Renal cortex interstitium (tissue), 15 donors: ENCODE measurements at places on chromosomes 3 and 15. TPM values are rescaled to one million over a fixed set of nuclear protein-coding genes. Genes with fewer than 3 reads are reported as not detected.

The NTRK3 gene
- 19.2 TPM for polyA plus RNA-seq

DNA sequence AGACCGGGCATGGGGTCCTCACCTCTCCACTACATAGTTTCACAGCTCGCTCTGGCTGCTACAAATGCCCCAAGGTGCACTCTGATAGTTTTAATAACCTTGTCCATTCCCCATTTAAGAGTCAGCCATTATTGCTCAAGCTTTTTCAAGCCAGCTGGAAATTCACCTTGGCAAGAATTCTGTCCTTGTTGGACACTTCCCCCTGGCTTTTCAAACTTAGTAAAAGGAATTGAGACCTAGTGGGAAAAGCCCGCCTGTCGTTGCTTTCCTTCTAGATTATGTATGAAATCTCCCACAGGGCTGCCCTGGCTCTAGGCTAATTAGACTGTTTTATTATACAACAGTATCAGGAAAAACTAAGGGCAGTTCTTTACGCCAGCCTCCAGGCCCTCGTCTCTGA is 293.7 kb upstream of the GADL1 start:
- DNase-seq: no peak

DNA sequence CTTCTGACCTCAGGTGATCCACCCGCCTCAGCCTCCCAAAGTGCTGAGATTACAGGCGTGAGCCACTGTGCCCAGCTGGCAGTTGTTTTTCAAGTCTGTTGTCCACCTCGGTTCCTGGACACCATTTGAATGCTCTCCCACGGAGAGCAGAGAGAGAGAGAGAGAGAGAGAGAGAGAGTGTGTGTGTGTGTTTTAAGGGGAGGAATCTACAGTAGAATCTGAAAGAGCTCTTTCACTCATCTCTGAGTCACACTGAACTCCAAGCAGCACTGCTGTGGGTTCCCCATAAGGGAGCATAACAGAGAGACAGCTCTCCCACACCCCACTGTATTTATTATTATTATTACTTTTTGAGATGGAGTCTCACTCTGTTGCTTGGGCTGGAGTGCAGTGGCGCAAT is 156.6 kb downstream of the RPLP1 start:
- no peak for DNase-seq

DNA sequence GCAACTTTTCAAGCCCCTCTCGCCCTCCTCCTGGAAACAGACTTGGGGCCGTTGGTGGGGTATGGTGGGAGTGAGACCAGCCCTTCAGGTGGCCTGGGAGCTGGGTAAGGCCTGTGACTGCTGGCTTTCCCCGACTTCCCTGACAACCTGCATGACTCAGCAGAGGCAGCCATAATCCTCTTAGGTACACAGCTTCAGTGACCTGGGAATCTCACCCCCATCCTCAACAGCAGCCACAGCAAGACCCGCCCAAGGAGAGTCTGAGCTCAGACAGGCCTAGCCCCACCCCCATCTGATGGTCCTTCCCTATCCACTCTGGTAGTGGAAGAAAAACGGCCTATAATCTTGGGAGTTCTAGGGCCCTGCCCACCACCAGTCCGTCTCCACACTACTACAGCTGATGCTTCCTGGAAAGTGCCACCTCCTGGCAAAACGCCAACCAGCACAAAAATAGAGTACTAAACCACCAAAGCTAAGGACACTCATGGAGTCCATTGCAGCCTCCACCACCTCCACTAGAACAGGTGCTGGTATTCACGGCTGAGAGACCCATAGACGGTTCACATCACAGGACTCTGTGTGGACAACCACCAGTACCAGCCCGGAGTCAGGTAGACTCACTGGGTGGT is 13.1 kb upstream of the SLC27A2 start:
- no peak for DNase-seq

DNA sequence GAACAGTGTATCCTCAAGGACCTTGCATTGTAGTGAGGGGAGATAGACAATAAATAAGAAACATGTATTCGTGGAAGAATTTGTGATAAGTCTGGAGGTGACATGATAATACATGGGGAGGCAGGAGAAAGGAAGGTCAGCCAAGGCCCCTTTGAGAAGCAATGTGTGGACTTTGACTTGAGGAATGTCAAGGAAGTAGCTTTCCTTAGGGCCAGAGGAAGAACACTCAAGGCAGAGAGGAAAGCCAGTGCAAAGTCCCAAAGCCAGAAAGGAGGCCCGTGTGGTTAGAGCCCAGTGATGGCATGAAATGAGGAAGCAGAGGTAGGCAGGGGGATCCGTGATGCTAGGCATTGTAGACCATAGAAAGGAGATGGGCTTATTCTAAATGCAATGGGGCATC is 192.2 kb downstream of the NR1D2 start:
- DNase-seq: no peak

- DNase-seq: no peak
These were observed 145.0 kb downstream of the LRRK1 start for GRCh38 chr15:101063891-101064794.

GRCh38 chr3:190554197-190554596 is 40.3 kb downstream of the IL1RAP start:
- no peak for DNase-seq

GRCh38 chr15:70033109-70033508 is 64.6 kb downstream of the TLE3 start:
- no peak for DNase-seq

DNA sequence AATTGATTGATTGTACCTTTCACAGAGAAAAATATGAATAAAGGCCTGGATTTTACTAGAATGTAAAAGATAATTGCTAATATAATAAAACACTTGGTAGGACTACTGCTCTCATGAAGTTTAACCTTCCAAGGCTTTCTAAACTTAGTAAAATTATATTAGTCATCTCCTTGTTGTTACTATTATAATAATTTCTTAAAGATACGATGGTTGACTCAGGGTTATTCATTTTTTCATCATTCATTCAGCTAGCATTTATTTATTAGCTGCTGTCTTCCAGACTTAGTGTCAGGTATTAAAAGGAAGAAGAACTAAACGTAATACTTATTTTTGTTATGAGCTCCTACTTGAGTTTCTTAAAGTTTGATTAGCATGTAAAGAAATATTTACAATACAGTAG is 771.6 kb upstream of the NR2F2 start:
- no peak for DNase-seq

DNA sequence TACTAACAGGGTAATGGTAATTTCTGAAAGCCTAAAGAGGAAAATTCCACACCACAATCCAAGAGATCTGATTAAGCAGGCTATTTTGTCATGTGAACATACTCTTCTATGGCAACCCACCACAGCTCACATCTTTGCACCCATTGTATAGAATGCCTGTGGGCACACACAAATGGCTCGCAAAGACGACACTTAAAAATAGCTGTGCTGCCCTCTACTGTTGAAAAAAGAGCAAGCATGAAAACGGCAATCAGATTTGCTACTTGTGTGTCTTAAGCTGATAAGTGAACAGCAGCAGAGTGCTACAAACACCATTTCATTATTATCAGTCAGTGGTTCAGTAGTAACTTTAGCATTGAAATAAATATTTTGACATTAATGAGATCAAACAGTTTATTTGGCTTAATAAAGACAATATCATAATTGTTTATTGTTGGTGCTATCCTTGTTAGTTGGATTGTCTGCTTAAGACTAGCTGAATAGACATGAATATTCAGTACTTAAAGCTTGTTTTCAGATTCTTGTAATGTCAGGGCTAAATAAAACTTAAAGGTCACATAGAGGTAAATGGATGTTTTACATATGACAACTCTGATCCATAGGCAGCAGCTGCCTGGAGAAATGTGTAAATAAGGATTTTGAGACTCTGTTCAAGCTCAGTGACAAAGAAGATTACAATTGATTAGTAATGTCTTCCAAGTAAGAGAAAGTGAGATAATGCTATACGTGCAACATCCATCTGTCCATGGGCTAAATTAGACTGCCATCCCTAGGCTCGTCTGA is 199.1 kb downstream of the LRRN1 start:
- peak; percentile 26 for DNase-seq

GRCh38 chr3:102712896-102713295 is 278.1 kb downstream of the ZPLD1 start:
- DNase-seq: no peak

DNA sequence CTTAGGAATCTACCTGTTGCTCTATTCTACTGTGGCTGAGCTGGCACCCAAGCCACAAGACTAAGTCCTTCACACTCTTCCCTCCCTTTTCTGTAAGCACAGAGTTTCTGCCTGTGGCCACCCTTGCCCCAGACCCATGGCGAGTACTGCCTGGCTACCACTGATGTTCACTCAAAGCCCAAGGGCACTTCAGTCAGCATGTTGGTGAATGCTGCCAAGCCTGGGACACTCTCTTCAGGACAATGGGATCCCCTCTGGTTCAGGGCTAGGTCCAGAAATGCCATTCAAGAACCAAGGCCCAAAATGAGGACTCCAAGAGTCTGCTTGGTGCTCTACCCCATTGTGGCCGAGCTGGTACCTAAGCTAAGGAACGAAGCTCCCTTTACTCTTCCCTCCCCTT is 184.2 kb downstream of the FGF12 start:
- no peak for DNase-seq

DNA sequence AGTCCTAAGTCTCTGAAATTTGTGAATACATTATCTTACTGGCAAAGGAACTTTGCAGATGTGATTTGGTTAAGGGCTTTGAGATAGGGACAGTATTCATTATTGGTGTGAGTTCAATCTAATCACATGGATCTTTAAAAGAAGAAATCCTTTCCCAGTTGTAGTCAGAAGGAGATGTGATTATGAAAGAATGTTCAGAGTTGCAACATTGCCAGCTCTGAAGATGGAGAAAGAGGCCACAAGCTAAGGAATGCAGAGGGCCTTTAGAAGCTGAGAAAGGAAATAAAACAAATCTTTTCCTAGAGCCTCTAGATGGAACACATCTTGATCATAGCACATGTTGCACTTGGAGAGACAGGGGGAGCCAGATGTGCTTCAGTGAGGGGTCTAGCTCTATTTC is 27.7 kb upstream of the SIAH2 start:
- no peak for DNase-seq

DNA sequence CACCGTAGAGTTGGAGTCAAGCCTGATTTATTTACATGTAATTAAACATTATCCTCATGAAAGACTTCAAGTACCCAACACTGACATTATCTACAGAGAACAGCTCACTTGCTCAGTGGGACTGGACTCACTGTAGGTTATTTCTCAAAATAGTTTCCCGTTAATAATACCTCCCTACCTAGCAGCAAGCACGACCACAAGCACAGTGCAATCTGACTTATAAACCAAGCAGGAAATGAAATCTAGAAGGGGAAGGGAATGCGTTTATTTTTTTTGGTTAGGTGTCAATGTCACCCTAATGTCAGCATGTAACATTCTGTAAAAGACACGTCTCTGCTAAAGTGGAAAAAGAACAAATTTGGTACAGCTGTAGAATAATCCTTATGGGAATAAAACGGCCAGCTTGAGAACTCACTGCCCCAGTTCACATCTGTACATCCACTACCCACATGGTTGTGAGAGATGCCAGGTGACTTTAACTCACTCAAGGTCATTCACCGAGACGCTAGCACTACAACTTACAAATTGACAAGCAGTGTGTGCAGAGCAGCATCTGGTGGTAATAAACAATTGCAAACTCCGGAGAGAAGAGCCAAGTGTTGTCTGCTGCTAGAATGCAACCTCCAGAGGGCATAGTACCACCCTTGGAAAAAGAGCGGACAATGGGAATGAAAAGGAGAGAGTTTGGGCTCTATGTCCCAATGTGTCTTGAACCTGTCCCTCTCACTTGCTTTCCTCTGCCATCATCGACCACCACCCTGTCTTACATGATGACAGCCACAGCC is 242.5 kb downstream of the CADPS start:
- DNase-seq: no peak

DNA sequence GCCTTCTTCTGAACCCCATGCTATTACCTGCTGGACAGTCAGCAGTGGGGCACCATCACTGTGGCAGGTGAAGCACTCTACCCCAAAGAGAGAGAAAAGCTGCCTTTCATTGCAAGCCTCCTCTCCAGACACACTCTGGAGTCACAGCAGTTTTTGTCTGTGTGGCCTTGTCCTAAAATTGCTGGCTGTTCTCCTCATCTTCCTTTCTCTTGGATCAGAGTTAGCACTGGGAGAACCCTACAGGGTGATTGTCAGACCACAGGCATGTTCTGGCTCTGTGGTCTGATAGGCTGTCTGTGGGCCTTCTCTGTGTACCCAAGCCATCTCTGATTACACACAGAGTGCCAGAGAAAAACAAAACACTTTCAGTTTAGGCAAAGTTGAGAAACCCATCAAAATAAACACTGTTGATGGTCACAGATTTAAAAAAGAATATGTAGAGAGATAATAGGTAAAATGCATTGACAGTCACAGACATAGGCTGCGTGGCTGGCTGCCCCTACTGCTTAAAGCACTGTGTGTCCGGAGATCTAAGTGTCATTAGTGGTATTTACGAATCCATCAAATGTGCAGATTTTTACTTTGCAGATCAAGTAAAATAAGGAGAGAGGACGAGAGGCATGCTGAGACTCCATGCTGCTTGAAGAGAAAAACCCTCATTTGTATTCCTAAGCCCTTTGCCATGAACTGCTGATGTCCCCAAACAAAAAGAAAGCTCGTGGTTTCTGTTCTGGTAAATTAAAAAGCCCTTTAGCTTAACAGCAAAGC is 689.9 kb downstream of the TUSC7 start:
- DNase-seq: no peak

DNA sequence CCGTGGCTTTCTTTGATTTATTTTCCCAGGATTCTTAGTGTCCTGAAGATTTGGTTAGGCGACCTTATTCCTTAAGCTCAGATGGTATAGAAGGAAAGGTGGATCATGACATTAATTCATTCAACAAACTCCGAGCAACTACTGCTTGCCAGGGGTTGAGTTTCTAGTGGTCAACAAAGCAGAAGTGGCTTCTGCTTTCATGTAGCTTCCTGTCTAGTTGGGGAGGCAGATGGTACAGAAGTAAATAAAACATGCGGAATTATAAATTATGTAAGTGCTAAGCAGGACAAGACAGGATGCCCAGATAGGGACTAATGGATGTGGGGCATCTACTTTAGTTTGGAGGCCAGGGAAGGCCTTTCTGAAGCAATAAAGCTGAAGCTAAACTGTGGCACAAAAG is 15.6 kb downstream of the EEFSEC start:
- no peak for DNase-seq

DNA sequence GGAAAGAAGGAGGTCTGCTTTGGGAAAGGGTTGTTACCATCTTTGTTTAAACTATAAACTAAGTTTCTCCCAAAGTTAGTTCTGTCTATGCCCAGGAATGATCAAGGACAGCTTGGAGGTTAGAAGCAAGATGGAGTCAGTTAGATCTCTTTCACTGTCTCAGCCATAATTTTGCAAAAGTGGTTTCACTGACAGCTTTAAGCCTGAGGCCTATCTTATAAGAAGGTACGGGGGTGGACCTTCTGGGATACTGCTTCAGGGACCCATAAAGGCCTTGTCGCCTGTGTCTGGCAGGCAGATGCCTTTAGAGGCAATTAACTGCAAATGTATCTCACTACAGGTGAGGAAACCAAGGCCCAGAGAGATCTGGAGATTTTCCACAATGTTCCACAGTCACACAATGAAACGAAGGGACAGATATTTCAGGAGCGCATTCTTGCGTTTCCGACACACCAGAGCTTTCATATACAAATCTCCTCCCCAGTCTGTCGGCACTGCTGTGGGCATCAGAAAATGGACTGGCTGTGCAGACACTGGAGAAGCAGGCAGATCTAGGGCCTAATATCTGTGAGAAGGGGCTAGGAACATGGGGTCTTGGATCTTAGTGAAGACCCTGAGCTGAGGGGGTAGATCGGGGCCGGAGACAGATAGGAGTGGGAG is 169.5 kb upstream of the SMAD3 start:
- DNase-seq: no peak
